ENCODE measurements at places on chromosomes 1 and 21.

DNA sequence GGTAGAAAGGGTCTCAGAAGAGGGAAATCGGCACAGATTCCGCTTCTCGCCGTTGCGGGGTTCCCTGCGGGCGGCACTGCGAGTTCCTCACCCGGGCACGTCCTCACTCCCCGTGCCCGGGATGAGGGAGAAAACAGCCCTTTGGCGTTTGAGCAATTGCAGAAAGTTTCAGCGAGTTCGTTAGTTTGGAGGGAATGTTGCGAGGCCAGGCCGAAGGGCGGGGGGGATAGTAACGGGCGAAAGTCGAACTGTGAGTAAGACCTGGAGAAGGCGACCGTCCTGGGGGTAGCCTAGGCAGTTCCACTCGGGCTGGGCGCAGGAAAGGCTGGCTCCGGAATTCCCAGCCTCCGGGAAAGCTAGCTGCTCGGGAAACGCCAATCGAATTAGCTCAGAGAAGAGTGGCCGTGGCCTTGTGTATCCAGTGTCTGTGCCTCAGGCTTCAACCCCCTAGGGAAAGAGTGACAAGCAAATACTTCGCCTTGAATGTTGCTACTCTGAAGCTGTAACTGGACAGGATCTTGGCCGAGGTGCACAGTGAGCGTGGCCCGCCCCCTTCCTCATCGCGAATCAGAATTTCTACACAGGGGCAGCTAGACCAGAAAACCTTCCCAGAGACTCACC, 787 bp downstream of the PTGFR start:
- no peak for DNase-seq

GRCh38 chr1:238139713-238140112, 249.0 kb upstream of the ZP4 start:
- no peak for DNase-seq

GRCh38 chr1:100866041-100866900, 28.4 kb downstream of the EXTL2 start:
- peak; percentile 40 for DNase-seq

- DNase-seq: no peak
Observed at GRCh38 chr1:12416101-12416500, 186.3 kb downstream of the VPS13D start.

- no peak for DNase-seq
Observed at GRCh38 chr1:66270119-66270812, 263.7 kb upstream of the SGIP1 start.

GRCh38 chr1:160117709-160118183, 2.2 kb downstream of the ATP1A2 start:
- no peak for DNase-seq

DNA sequence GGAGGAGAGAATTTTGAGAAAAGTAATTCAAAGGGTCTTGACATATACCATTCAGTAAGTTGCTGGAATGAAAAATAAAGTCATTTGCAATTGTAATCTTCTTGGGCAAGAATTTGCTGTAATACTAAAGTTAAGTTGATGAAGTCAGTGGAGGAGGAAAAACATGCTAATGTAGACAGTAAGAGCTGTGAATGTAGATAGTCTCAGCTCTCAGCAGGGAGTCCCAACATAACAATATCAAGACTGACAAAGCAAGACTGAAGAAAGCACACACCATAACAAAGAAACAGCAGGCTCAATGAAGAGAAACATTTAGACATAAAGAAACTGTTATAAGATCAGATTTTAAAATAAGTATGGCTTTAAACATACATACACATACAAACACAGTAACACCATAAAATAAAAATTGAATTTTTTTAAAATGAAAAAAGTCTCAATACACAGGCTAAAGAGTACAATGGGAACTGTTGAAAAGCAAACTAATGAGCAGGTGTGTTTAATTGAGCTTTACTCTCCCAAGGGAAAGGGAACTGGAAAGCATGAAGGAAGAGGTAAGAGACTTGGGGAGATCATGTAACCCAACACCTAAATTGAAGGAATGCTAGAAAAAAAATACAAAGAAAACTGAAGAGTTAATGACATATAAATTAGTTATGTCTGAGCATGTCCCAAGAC, 336.3 kb upstream of the NCAM2 start:
- DNase-seq: no peak

- peak; percentile 73 for DNase-seq
Observed at GRCh38 chr1:178609015-178609414, 96.1 kb downstream of the TEX35 start.

- no peak for DNase-seq
Observed at GRCh38 chr1:155241841-155242264, 13.4 kb downstream of the ENTREP3 start.

GRCh38 chr21:38758501-38759214, 47.1 kb upstream of the ETS2 start:
- no peak for DNase-seq

GRCh38 chr1:182670032-182670749, 14.2 kb downstream of the RGS8 start:
- DNase-seq: no peak

GRCh38 chr1:20684651-20685050, 23.5 kb upstream of the DDOST start:
- DNase-seq: no peak

Data from AG09309 (cell line).